ENCODE measurements at places on chromosomes 2 and 18. TPM values are rescaled to one million over a fixed set of nuclear protein-coding genes. Genes with fewer than 3 reads are reported as not detected.

Gene TMEM169
- total RNA-seq = 2.0 TPM

Gene SOWAHC
- total RNA-seq = 0.94 TPM

Gene ACVR1C
- 0.73 TPM for total RNA-seq

DNA sequence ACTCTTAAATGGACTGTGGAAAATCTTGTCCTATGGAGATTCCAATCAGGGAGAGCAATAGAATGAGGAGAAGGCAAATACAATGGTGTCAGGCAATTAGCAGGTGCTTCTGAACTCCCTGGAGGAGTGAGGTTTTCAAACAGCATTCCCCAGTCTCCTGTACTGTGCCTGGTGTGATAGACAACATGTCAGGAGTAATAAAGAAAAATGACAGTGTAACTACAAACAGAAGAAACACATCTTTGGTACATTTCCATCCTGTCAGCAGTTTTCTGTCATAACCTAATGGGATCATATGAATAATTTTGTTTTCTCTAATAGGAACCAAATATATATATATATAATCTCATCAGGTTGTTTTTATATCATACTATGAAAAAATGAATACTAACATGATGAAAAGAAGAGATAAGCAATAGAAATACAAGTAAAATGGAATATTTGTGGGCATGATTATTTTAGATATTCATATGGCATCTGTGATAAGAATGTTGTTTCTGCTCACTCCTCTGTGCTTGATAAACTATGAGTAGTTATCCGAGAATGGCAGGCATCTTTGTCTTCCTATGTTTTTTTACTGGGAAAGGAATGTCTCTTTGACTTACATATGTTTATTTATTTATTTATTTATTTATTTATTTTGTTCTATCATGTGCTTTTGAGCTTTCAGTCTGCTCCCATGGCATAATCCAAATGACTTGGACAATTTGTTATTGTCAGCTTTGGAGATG is 441.7 kb downstream of the TXNL1 start:
- no peaks in the 10 kb centered on the region for H3K36me3 ChIP-seq
- H3K4me1 ChIP-seq = no peaks in the 10 kb centered on the region
- H3K27me3 ChIP-seq = no peaks in the 10 kb centered on the region
- DNase-seq = no peak
- H3K27ac ChIP-seq = no peak overlapping the region

DNA sequence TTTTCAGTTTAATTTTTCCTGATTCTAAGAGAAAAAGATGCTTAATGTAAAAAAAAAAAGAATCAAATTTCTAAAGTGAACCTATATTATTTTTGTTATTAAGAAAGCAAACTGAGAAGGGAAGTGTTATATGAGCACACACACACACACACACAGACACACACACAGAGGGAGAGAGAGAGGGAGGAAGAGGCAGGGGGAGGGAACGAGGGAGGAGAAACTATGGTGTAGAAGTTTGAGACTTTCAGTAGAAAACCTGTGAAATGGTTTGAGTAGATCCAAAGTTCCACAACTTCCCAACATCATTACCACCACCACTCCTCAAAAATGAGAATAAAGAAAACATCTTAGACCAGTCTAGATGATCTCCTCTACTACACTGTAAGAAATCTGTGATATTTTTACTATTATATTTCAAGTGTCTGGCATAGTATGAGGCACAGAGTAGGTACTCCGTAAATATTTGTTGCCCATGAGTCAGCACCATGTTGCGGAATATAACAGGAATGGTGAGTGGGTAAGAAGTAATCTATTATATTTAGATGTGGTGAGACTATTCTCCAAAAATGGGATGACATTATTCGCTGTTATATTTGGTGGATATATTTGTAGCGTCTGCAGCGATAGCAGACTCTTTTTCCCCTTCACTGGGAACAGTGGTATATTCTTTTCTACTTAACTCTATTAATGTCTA is 149.4 kb upstream of the DNMT3A start:
- H3K36me3 ChIP-seq = no peaks in the 10 kb centered on the region
- no peak overlapping the region for H3K4me3 ChIP-seq
- H3K27ac ChIP-seq = no peak overlapping the region
- no peaks in the 10 kb centered on the region for H3K4me1 ChIP-seq

DNA sequence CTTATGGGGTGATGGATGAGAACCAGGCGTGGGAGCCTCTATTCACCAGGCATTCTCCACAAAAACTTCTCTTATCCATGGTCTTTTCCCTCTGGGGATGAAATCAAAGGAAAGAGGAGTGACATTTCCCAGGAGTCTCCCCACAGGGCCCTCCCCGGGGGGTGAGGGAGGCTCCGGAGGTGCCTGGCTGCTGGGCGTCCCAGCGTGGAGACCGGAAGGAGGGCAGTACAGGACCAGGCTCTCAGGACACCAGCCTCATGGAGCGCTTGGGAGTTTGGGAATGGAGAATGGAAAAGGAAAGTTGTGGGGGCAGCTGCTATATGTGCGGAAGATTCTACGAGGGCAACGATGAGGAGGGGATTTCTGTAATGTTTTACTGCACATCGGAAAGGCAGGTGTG is 22.1 kb downstream of the CIB4 start:
- no peaks in the 10 kb centered on the region for H3K4me1 ChIP-seq
- no peaks in the 10 kb centered on the region for H3K36me3 ChIP-seq
- H3K4me3 ChIP-seq = no peak overlapping the region
- no peaks in the 10 kb centered on the region for H3K27me3 ChIP-seq
- DNase-seq = no peak

- H3K27me3 ChIP-seq = no peaks in the 10 kb centered on the region
- no peak overlapping the region for H3K4me3 ChIP-seq
- H3K27ac ChIP-seq = no peak overlapping the region
- DNase-seq = no peak
- H3K4me1 ChIP-seq = no peaks in the 10 kb centered on the region
- H3K36me3 ChIP-seq = no peaks in the 10 kb centered on the region
These were observed 141.5 kb upstream of the FN1 start for GRCh38 chr2:215577356-215577755.

DNA sequence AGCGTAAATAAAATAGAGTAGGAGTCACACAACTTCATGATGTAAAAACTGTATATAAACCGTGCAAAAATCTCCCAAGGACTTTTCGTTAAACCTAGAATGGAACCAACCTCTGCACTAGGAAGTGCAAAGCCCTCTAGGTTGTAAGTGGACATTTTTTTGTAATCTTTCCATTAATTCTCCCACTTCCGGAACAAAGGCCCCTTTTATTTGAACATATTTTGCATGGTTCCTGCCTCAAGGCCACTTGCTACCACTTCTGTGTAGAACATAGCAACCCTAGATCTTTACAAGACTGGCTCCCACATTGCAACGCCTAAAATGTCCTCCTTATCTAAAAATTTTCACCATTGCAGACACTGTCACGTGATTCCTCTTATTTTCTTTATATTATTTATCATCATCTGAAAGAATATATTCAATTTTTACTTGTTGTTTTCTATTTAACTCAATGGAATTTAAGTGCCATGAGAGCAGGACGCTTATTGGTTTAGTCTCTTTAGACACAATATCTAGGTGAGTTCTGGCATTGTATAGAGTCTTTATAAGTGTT is 249.6 kb upstream of the TMEFF2 start:
- H3K4me3 ChIP-seq = no peak overlapping the region
- no peak overlapping the region for H3K27ac ChIP-seq
- no peaks in the 10 kb centered on the region for H3K36me3 ChIP-seq
- no peak for DNase-seq

GRCh38 chr18:43160509-43160908 is 45.0 kb upstream of the RIT2 start:
- DNase-seq = no peak
- no peak overlapping the region for H3K27ac ChIP-seq
- no peaks in the 10 kb centered on the region for H3K27me3 ChIP-seq
- no peaks in the 10 kb centered on the region for H3K4me1 ChIP-seq
- no peak overlapping the region for H3K4me3 ChIP-seq

GRCh38 chr2:47357483-47357882 is 45.5 kb upstream of the MSH2 start:
- H3K36me3 ChIP-seq = no peaks in the 10 kb centered on the region
- no peak for DNase-seq
- H3K27ac ChIP-seq = no peak overlapping the region
- no peaks in the 10 kb centered on the region for H3K4me1 ChIP-seq
- H3K4me3 ChIP-seq = no peak overlapping the region

DNA sequence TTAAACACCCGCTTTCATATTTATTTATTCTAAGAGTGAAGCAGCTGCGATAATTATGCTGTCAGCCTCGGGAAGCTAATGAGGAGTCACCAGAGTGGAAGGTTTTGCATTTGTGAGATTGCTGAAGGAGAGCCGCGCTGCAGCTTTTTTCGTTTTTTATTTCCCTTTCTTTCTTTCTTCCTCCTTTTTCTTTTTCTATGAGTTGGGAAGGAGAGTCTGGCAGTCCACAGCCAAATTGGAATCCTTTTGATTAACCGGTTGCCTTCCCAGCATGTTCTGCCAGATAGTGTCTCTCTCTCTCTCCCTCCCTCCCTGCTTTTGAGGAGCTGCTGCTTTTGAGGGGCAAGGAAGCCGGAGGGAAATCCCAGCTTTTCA is 82.1 kb downstream of the CDK15 start:
- no peak for DNase-seq
- no peaks in the 10 kb centered on the region for H3K27me3 ChIP-seq
- no peaks in the 10 kb centered on the region for H3K36me3 ChIP-seq
- no peak overlapping the region for H3K27ac ChIP-seq
- H3K4me3 ChIP-seq = no peak overlapping the region

- no peak for DNase-seq
- no peaks in the 10 kb centered on the region for H3K27me3 ChIP-seq
- H3K36me3 ChIP-seq = no peaks in the 10 kb centered on the region
- H3K4me1 ChIP-seq = no peaks in the 10 kb centered on the region
- no peak overlapping the region for H3K27ac ChIP-seq
- H3K4me3 ChIP-seq = no peak overlapping the region
These were observed 144.2 kb upstream of the LRRTM4 start for GRCh38 chr2:77666251-77666980.

- H3K27ac ChIP-seq = no peak overlapping the region
- no peaks in the 10 kb centered on the region for H3K27me3 ChIP-seq
- H3K4me3 ChIP-seq = no peak overlapping the region
These were observed 21.2 kb downstream of the GRB14 start for GRCh38 chr2:164599954-164600589.

- no peaks in the 10 kb centered on the region for H3K4me1 ChIP-seq
- DNase-seq = no peak
- H3K36me3 ChIP-seq = no peaks in the 10 kb centered on the region
These were observed 8.2 kb downstream of the TWIST2 start for GRCh38 chr2:238855891-238856580.
